ENCODE measurements at places on chromosomes 13 and 19.

DNA sequence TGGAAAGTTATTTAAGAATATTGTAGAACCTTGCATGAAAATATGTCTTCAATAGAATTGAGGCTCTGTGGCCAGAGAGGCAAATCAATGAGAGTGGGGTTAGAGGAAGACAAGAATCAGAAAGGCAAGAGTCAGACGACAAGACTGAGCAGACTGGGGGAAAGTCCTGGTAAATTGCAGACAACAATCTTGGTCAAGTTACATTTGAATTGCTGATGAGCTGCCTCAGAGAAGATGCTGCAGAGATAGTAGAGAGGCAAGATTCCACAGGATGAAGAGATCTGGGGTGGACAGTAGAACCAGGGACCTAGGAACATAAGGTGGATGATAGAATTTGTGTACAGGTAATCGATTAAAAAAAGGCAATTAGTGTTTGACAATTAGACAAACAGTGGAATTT lies 133.8 kb downstream of the RXFP2 start:
- DNase-seq: no peak

DNA sequence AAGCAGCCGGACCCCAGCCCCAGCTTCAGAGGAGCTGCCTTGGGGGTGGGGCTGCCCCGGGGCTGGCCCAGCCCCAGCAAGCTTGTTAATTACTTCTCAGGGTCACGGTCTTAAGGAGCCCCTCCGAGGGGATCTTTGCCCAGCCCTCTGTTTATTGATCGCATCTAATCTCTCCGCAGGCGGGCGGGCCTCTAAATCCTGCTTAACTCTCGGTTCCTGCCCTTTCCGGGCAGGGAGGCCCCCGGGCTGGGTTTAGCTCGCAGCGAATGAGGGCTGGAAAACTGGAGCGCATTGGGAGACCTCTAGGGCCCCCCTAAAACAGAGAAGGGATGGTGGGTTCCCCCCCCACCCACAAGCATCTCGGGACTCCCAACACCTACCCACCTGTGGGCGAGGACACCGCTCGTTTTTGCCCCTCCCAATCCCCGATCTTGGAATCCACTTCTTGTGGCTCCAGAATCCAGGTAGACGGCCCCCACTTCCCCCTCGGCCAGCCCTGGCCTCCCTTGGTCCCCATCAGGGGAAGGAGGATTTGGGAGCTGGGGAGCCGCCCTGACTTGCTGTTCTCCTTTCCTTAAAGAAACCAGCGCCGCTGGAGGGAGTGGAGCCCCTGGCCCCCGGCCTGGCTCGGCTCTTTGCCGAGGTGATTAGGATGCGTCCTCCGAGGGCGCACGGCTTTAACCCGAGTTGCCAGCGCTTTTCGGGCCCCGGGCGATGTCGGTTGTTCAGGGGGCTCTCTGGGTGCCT lies 59.5 kb upstream of the ADGRL1 start:
- DNase-seq: no peak

DNA sequence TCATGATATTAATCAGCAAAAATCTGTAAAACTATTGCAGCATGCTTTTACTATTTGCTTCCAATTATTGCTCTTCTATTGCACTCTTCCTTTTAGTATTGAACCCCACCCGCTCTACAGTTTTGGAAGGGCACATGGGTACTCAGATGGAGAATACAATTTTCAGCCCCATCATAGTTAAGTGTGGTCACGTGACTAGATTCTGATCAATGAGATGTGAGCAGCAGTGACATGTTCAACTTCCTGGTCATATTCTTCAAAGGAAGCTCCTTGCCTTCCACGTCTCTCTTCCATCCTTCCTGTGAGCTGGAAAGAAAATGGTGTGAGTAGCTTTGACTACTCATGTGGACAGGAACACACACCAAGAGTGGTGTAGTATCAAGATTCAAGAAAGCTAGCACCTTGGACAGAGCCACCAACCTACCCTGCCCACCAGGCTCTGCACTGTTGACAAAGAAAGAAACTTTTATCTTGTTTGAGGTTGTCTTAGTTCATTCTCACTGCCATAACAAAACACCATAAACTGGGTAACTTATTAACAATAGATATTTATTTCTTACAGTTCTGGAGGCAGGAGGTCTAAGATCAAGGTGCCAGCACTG lies 3.8 kb upstream of the FGF14 start:
- DNase-seq: no peak

GRCh38 chr19:55208880-55209692 lies at the start of gene PTPRH:
Gene PTPRH (minus strand): TSS chr19:55209501. CDS start chr19:55209433, 68 bp downstream.
- DNase-seq: no peak

GRCh38 chr13:47076500-47076899 lies 179.6 kb upstream of the HTR2A start:
- no peak for DNase-seq

Data from stimulated activated CD8-positive, alpha-beta memory T cell treated with anti-CD3 and anti-CD28 coated beads, Interleukin-15, amount 100 ng/mL, for 1 hour (primary cell).